Peyer's patch (tissue), 4 donors: ENCODE measurements at places on chromosomes 4 and X. TPM values are rescaled to one million over a fixed set of nuclear protein-coding genes. Genes with fewer than 3 reads are reported as not detected.
A peak's percentile ranks its signal among the peaks of the same experiment; 100 is the strongest.

DNA sequence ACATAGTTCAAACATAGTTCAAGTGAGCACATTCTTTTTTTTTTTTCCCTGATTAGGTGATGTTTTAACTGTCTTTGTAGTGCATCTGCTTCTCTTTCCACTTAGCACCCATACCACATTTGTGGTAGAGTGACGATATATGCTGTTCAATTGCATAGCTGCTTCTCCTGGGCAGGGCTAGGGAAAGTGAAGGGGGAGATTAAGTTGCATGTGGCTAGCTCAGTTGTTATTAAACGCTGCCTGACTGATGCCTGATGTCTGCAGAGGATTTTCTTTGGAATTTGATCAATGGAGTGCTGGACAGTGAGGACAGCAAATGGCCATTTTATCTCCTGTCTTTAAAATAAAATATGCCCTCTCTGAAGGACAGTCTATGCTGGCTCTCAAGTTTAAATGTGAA is 63.7 kb downstream of the ANK2 start:
- no peak for DNase-seq

- DNase-seq: no peak
These were observed 38.1 kb downstream of the SEC31A start for GRCh38 chr4:82852751-82853285.

The ARR3 gene
- total RNA-seq: not detected

The SMIM31 gene
- total RNA-seq: 17.3 TPM

The SPANXN4 gene
- not detected for total RNA-seq

The UGT2B7 gene
- 28.6 TPM for total RNA-seq

GRCh38 chrX:41066391-41066790 is 18.9 kb upstream of the USP9X start:
- no peak for DNase-seq

DNA sequence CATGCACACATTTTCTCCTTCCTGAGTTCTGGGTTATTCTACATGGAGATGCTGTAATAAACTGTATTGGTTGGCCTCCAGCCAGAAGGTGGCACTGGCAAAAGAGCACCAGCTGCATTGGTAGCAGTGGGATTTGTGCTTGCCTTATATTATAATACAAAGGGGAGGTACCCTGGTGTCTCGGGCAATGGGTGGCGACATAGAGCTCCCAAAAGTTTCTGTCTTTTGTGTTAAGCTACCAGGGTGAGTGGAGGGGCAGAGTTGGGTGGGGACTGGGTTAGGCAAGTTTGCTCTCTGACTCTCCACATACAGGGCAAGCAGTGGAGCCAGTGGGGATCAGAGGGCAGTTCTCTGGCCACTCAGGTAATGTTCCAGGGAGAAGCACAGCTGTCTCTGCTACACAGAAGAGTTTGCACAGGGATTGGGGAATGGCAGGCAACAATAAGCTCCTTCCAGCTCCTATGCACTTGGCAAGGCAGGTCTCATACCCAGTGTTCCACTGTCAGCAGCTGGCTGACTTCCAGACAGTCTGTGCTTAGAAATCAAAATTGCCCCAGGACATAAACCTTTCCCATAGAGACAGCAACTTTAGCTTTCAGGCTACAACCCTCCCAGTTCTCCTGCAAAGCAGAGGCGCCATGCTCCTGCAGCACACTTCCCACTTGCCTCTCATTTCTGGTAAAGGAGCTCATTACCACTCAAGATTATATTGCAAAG is 463.9 kb upstream of the PCDH7 start:
- no peak for DNase-seq

GRCh38 chrX:18291006-18291545 is 63.4 kb downstream of the SCML2 start:
- DNase-seq: no peak

The UGT2B10 gene
- not detected for total RNA-seq

The NXF2 gene
- not detected for total RNA-seq

DNA sequence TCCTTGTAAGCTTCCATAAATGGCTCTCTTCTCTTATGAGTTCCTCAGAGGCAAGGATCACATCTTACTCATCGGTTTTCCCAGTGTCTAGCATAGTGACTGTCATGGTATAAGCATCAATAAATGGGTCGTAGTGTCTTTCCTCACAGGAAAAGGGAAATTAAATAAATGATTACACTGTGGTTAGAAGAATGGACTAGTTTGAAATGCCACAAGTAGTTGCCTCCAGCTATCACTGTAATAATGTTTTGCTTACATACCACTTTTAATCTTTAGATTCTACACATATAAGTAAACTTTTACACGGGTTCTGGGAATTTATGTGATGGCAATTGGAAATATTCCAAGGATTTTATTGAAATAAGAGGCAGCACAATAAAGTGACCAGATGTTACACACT is 152.8 kb upstream of the CXorf51A start:
- no peak for DNase-seq

GRCh38 chr4:79395841-79396240 is 12.2 kb downstream of the GK2 start:
- no peak for DNase-seq

The NUDT10 gene
- 0.88 TPM for total RNA-seq

The GLOD5 gene
- not detected for total RNA-seq

- DNase-seq: no peak
These were observed 623.9 kb downstream of the BCOR start for GRCh38 chrX:39473812-39474211.

The DCAF16 gene
- total RNA-seq: 20.4 TPM

The PPBP gene
- total RNA-seq: not detected

DNA sequence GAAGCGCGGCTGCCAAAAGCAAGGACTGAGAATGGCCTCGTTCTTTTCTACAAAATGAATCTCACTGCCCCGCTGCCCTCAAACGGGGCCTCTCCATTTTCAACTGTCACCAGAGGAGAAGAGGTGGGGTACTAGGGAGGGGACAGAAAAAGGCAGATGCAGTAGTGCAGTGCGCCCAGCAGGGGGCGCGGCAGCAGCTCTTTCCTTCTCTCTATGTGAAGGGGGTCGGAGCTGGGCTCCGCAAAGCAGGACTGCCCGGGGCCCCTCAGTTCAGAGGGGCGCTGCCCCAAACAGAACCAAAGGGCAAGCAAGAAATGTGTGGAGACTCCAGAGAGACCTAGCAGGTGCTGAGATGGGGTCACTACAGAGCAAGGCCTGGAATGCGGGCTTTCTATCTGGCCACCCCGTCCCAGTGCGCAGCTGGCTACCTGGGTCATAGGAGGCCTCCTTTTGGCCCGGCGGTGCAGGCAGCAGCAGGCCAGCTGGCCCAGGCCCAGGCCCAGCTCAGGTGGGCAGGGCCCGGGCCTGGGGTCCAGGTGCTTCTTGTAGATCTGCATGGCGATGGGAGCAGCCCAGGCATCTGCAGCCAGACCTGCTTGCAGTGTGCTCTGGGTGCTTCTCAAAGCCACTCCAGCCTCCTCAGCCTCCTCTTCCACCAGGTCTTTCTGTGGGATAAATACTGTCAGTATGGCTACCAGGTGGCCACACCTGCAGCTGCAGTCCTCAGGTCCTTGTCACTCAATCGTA is 5.9 kb downstream of the IRAK1 start:
- no peak for DNase-seq

The COL4A5 gene
- 1.2 TPM for total RNA-seq

The FOXO4 gene
- 39.8 TPM for total RNA-seq

- no peak for DNase-seq
These were observed 39.7 kb upstream of the BMP3 start for GRCh38 chr4:80990851-80991250.

- DNase-seq: no peak
These were observed 488.6 kb upstream of the MAGEB2 start for GRCh38 chrX:29726811-29727210.

The RTL5 gene
- 1.3 TPM for total RNA-seq

The SSX2 gene
- not detected for total RNA-seq

- no peak for DNase-seq
These were observed 150.2 kb upstream of the MAMLD1 start for GRCh38 chrX:150212672-150213480.

GRCh38 chr4:173805884-173806283 is 275.9 kb upstream of the HAND2 start:
- DNase-seq: no peak

GRCh38 chr4:2135083-2135482 is 76.0 kb downstream of the NAT8L start:
- no peak for DNase-seq

GRCh38 chrX:42098900-42099299 is 175.5 kb upstream of the CASK start:
- DNase-seq: no peak

- DNase-seq: no peak
These were observed 623.1 kb downstream of the TECRL start for GRCh38 chr4:63786171-63786570.

DNA sequence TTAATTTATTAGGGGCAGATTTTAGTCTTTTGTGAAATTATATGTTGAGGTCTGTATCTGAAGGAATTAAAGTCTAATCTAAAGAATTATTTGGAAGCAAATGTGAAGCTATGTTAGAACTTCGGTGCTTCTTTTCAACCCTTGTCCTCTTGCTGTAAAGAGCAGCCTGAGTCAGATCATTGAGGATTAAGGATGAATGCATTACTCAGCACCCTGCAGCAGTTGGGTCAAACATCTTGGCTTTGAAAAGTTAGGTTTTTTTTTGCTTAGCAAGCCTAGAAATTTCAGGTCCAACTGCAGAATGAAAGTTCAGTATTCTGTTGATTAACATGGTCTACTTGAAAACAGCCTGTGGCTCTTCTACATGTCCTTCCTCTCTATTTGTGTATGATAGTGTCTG is 57.6 kb downstream of the SLC4A4 start:
- DNase-seq: no peak

The SPANXD gene
- total RNA-seq: not detected

DNA sequence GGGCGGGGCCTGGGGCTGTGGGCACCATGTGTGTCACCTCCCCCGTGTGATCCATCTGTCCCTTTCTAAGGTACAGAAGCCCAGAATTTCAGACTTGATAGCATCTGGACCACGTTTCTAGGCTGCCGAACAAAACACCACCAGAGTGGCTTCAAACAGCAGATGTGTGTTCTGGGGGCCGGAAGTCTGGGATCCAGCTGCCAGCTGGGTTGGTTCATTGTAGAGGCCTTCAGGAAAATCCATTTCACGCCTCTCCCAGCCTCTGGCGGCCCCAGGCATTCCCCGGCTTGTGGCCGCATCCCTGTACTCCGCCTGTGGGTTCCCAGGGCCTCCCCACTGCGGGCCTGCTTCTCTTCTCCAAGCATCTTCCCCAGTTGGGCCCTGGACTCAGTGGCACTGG is 39.6 kb upstream of the GPR78 start:
- no peak for DNase-seq

DNA sequence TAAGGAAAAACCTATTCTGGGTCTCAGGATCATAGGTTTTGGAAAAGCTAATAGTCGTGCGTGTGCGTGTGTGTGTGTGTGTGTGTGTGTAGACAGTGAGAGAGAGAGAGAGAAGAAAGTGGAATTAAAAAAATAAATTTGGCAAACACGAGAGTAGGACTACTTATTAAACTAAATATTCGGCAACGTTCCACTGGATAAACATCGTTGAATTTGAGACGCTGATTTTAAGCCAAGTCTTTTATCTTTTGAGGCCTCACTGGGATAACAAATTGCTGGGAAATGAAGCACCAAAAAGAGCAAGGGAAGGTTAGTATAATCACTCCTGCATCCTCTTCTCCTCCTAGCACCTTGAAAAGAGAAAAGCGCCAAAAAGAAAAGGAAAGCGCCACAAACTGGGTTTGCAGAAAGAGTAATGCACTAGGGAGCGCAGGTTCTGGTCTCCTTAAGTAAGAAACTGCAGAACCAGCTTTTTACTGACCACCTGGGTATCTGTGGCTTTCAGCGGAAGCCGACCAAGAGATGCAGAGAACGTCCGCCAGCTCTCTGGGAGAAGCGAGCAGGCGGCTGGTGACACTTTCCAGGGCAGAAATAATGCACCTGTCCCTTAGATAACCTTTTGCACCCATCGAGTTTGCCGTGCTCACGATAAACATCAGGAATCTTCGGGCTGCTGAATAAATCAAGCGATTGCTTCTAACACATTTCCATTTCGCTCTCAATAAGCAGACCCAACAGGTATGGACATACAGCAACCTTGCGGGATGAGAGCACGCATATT is 3.4 kb downstream of the ATOH1 start:
- peak; percentile 51 for DNase-seq

DNA sequence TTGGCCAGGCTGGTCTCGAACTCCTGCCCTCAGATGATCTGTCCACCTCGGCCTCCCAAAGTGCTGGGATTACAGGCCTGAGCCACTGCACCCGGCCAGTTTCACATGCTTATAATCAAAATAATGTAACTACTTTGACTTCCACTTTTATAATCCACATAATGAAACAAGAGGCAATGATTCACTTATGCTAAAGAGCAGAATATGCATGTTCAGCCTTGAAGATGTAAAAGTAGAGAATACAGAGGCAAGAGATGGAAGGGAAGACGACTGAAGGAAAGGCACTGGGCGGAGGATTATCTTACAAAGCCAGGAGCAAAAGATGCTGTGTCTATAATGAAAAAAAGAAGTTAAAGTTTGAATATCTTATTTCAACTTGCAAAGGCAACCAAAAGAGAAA is 13.3 kb upstream of the ZNF518B start:
- no peak for DNase-seq

The DOCK11 gene
- 34.7 TPM for total RNA-seq

GRCh38 chr4:26076896-26077295 is 162.9 kb downstream of the SMIM20 start:
- DNase-seq: no peak

GRCh38 chr4:79823148-79823763 is 249.8 kb downstream of the ANTXR2 start:
- no peak for DNase-seq

The TMSB15B gene
- total RNA-seq: 9.1 TPM

DNA sequence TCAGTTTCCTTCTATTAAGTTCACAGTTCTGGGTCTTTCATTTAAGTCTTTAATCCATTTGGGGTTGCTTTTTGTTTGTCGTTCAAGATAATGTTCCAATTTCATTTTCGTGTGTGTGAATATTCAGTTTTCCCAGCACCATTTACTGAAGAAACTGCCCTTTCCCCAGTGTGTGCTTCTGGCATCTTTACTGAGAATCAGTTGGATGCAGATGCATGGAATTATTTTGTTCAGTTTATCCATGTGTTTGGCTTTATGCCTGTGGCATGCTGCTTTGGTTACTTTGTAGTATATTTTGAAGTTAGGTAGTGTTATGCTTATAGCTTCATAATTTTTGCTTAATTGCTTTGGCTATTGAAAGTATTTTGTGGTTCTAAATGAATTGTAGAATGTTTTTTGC is 163.8 kb upstream of the HDX start:
- DNase-seq: no peak

DNA sequence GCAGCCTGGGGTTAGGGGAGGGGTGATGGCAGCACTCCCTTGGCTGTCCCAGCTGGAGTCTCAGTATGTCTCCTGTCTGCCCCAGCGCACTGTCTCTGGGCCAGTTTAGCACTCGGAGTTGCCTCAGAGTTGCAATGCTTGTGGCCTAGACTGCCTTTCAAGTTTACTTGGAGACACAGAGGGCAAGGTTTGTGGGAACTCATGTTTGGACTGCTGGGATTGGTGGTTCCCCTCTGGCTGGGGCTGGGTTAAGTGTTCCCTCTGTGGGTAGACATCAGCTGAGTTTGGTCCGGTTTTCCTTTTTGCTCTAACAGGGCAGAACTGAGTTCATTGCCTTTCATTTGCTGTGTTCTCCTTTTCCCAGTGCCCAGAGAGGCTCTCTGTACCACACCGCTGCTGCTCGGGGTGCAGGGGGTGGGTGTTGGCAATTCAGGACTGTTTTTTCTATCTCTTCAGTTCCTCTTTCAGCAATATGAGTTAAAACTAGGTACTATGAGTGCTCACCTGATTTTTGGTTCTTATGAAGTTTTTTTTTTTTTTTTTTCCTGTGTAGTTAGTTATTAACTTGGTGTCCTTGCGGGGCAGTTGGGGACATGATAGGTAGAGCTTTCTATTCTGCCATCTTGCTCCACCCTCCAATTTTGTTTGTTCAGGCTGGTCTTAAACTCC is 17.2 kb downstream of the RAB33B start:
- DNase-seq: no peak

- DNase-seq: no peak
These were observed 363.3 kb upstream of the MAGEB2 start for GRCh38 chrX:29851857-29852605.
